Left colon (tissue), 2 donors: ENCODE measurements at places on chromosomes 3 and 15. TPM values are rescaled to one million over a fixed set of nuclear protein-coding genes. Genes with fewer than 3 reads are reported as not detected.

Gene GOLGA8T
- total RNA-seq, result 0.22 TPM

Gene DAZL
- not detected for total RNA-seq

DNA sequence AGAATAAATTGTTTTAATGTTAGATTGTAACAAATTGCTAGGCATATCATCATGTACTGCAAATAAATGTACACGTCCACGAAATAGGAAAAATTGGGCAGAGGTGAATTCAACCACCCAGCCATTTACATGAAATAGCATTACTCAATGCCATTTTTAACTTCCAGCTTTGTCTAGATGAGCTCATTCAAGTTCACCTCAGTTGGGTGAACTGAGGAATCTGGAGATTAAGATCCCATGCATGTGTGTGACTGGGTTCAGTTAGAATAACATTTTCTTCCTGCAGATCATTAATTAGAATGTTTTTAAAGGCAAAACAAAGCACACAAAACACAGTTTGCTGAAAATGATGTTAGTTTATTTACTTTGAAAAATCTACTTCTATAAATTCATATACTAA lies 767.8 kb upstream of the GOLIM4 start:
- no peak for DNase-seq

DNA sequence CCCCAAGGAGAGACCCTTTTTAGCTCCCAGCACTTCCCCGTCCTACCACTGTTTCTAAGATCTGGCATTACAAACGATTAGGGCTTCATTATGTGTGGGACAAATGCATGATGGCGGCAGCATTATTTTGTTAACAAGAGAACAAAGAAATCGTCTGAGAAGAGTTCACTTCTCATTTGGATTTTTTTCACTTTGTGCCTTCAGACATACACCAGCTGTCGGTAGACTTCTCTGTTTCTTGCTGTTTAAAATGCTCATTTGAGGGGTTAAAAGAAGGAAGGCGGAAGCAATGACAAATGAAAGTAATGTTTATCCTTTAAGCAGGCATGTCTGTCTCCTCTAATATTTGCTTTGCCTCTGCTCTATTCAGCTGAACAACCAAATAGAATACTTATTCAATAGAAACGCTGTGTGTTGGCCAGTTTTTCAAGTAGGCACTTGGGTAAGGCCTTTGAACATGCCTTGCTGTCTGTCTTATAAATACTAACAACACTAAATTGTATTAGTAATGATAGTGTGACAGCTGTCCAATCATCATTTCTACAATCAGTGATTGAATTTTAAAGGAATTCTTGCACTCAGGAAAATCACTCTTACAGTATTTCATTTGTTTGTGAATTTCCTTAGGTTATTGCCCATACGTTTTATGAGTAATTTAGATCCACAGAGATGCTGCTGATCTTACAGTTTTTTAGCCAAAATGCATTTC lies 382.4 kb downstream of the IL5RA start:
- no peak for DNase-seq

DNA sequence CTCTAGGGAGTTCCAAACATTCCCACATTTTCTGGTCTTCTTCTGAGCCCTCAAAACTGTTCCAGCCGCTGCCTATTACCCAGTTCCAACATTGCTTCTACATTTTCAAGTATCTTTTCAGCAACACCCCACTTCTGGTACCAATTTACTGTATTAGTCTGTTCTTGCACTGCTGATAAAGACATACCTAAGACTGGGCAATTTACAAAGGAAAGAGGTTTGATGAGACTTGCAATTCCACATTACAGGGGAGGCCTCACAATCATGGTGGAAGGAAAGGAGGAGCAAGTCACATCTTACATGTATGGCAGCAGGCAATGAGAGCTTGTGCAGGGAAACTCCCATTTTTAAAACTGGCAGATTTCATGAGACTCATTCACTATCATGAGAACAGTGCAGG lies 629.1 kb upstream of the NR2F2 start:
- DNase-seq, result no peak

DNA sequence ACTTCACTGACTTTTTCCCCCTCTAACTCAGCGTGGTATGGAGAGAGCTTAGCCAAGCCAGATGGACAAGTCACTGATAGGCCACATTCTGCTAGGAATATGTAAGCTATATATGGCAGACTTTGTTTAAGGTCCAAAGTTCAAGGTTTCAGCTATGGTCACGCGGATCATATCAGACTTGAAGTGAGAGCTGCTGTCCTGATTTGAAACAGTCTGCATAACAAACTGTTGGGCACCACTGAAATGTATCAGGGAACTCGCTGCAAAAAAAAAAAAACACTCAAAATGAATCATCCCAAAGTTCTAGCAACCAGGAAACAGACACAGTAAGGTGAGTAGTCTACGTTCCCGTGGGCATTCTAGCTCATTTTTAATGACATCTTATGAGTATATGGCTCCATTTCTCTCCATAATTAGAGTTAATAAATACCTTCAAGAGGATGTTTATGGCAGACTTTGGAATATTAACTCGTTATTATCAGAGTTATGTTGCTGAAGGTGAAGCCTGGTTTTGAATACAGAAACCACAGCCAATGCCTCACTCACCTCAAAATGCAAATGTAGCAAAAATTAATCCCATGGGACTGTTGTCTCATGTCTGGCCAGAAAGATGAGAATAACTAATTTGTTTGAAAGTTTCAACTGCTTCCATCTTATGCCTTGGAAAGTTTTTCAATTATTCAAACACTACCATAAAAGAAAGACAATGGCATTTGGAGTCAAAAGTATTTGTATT lies 12.3 kb downstream of the DPH3 start:
- DNase-seq, result no peak

DNA sequence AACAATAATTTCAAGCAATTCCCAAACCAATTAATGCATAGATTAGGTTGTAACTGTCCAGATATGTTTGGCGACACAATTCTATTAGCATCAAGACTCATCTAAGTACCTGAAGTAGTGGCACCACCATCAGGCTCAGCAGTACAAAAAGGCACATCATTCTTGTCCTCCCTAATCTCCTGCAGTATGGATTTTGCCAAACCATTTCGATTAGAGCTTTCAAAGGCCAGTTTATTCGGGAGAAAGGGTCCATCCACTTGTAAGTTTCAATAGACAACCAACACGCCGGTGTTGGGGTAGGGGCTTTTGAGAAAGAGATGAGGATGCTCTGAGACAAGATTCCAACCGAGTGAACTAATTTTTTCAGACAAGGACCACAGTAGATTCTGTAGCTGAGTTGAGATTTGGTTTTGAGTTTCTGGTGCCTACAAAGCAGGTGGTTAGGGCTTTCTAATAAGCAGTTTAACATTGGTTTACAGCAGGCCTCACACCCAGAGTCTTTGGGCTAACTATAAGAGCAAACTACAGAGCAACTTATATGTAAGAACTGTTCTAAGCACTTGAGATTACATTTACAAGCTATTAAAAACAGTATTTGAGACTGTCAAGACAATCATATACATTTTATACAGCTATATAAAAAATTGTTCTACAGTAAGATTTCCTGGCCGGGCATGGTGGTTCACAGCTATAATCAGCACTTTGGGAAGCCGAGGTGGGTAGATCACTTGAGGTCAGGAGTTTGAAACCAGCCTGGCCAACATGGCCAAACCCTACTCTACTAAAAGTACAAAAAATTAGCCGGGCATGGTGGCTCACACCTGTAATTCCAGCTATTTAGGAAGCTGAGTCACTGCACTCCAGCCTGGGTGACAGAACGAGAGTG lies 4.5 kb downstream of the RPL22L1 start:
- no peak for DNase-seq
